ENCODE measurements at places on chromosomes 16 and 17.

DNA sequence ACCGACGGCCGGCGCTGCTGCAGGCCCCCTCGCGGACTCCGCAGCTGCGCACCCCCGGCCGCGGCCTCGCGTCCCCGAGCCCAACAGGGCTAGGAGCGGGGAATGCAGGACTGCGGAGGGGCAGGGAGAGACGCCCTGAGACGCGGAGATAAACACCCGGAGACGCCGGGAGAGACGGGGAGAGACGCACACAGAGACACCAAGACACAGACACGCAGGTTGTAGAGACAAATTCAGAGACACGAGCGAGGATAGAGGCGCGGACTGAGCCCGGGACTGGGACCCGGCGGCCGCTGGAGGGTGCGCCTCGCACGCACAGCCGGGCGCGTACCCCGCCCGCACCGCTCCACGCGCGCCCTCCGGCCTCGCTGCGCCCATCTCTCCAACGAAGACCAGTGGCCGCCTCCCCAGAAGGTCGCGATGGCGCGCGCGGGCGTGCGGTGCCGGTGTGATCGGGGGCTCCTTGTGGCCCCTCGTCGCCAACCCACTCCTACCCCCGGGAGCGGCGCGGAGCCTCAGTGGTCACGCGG lies 902 bp downstream of the STAC2 start:
- no peak for DNase-seq

GRCh38 chr17:82767041-82767754 lies 15.3 kb downstream of the TBCD start:
- DNase-seq: no peak

GRCh38 chr16:24010440-24011089 lies 174.8 kb downstream of the PRKCB start:
- peak; percentile 25 for DNase-seq

DNA sequence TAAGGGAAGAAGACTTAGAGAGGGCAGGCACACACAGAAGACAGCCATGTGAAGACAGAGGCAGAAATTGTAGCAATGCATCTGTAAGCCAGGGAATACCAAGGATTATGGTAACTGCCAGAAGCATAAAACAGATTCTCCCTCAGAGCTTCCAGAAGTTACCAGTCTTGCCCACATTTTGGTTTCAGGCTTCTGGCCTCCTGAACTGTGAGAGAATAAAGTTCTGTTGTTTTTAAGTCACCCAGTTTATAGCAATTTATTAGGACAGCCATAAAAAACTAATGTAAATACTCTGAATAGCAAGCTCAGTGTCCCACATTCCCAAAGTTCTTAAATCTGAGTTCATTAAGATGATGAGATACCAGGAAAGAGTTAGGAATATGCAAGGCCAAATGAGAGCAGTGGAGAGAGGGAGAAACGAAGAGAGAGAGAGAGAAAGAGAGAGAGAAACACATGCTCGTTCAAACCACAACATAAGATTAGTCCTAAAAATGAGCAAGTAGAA lies 123.4 kb downstream of the HS3ST3A1 start:
- no peak for DNase-seq

- DNase-seq: no peak
These were observed 37.8 kb upstream of the MAF start for GRCh38 chr16:79638386-79638785.

DNA sequence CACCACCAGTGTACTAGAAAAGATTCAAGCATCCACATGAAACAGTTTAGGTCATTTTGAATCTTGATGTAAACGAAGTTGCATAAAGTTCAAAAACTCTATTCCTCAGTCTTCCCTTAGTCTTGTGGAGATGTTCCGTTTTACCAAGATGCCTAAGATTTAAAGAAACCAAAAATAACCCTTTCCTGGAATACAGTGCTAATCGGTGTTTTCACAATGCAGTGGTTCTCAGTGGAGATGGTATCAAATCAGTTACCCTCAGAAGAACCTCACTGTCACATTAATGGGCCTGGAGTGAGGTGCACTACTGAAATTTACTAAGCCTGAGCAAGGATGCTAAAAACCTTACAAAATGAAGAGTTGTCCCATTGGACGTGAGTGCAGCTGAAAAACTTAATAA lies 9.1 kb downstream of the PTRH2 start:
- no peak for DNase-seq

DNA sequence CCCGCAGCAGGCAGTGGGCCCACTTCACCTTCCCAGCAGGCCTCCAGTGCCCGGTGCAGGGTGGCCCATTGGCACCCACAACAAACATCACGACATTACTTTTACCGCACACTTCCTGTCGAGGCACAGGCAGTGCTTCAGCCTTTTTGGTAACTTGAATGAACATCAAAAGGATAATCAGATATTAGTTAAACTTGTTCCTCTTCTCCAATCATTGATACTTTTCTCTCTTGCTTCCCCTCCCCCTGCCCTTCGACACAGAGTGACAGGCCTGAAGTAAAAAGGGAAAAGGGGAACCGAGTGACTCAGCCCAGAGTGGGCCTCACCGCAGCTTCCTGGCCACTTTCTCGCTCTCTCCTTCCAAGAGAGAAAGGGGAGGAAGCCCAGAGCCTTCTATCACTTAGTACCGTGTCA lies 507.0 kb downstream of the MAF start:
- DNase-seq: no peak

- no peak for DNase-seq
These were observed 854.1 kb downstream of the KCNJ2 start for GRCh38 chr17:71023249-71024030.

- DNase-seq: no peak
These were observed 499.4 kb upstream of the C16orf82 start for GRCh38 chr16:26567356-26567755.

- no peak for DNase-seq
These were observed 9.9 kb downstream of the TNS4 start for GRCh38 chr17:40491486-40491885.

- DNase-seq: no peak
These were observed 484.6 kb downstream of the KIF2B start for GRCh38 chr17:54307351-54307750.

DNA sequence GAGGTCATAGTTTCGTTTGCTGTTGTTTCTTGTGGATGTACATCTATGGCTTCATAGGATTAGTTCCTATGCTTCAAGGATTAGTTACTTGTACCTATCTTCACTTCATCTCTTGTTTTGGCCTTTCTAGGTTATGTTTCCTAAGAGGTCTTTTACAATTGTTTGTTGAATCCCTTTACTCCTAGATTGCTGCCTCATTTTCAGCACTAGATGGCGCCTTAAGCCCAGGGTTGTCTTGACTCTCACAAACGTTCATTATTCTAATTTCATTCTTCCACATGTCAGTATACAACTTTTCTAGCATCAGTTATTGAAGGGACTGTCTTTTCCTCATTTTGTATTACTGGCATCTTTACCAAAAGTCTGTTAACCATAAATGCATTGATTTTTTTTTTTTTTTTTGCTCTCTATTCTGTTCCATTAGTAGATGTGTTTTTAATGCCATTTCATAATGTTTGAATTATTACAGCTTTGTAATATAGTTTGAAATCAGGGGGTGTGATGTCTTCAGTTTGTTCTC lies 45.0 kb upstream of the NACA2 start:
- no peak for DNase-seq

DNA sequence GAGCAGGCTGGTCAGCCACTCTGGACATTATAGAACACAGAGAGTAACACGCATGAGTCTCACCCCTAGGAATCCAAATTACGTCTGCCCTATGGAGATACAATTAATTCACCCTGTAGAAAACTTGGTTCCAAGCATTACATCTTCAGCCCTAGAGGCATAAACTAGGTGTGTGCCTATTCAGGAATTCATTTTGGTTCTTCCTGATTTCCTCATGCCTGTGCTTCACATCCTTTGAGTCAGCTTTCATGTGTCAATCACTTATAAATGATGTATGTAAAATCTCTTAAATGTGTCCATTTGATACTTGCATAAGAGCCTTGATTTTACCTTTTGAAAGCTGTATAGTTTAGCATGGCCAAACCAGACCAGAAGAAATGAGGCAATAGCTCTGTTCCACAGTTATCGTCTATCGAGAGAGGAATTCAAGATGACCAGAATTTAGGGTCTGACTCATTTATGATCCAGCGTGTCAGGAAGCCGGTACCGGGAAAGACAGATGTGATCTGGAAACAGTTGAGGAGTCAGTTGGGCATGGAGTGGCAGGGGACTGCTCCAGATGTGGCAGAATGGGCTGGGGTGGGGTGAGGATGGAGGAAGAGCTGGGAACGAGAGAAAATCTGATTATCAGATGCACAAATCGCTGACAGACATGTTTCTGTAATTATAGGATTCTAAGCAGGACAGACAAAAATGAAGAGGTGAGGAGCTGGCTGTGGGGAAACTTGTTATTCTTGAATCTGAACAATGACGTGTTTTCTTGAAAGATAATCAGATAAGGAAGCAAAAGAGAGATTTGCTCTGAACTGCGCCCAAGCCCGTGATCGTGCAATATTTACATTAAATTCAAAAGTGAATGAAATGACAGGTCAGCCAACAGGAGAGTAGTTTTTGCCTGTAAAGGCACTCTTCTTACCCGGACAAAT lies 76.7 kb downstream of the C16orf95 start:
- no peak for DNase-seq

- DNase-seq: no peak
These were observed 71.2 kb upstream of the CHMP6 start for GRCh38 chr17:80920441-80920840.

- DNase-seq: no peak
These were observed 37.7 kb downstream of the GINS2 start for GRCh38 chr16:85650844-85651628.

GRCh38 chr16:67444259-67445125 lies 13.6 kb downstream of the HSD11B2 start:
- DNase-seq: no peak

GRCh38 chr17:7347630-7348477 lies 4.1 kb upstream of the KCTD11 start:
- no peak for DNase-seq

DNA sequence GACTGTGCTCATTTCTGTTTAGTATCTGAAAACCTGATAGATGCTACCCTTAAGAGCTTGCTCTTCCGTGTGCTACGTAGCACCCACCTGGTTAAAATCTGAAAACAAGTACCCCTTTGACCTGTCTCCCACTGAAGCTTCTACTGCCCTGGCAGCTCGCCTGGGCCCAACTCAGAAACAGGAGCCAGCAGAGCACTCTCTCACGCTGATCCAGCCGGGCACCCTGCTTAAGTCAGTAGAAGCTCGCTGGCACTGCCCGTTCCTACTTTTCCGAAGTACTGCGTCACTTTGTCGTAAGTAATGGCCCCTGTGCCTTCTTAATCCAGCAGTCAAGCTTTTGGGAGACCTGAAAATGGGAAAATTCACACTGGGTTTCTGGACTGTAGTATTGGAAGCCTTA lies 18.9 kb downstream of the NTAN1 start:
- DNase-seq: no peak

- DNase-seq: no peak
These were observed 27.8 kb upstream of the MGAT5B start for GRCh38 chr17:76840443-76840767.

DNA sequence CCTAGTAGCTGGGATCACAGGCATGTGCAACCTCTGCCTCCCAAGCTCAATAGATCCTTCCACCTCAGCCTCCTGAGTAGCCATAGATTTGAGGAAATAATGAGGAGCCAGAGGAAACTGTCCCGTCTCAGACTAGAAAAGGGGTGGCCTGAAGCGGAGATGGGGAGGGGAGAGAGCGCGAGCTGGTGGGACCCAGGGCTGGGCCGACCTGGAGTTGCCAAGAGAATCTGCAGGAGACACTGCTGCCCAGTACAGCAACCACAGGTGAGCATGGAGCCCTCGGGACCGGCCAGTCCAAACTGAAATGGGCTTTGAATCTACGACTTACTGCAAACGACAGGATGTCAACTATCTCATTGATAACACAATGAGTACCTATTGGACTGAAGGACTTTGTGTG lies 24.3 kb downstream of the CD300A start:
- DNase-seq: no peak

Data from esophagus squamous epithelium (tissue), 5 donors.